Stimulated activated CD4-positive, alpha-beta T cell treated with anti-CD3 and anti-CD28 coated beads, TNF-alpha, amount 100 ng/mL, for 48 hours (primary cell): ENCODE measurements at places on chromosomes 6 and 20.

- DNase-seq = no peak
Observed at GRCh38 chr6:143290206-143290605, 160.3 kb downstream of the ADAT2 start.

DNA sequence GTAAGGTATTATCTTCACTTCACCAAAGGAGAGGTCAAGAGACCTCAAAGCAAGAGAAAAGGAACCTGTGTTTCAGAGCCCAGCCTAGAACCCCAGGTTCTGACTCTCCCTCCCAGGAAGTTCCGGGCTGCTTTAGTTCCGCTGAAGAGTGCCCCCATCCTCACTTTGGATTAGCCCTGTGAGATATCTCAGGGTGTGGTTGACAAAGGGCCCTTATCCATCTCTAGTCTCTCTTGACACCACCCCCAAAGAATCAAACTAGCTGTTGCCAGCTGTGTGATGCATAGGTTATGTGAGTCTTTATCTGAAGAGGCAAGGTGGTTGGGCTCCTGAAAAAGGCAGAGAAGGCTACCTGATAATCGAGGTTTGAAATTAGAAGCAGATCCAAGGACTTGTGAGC lies 20.6 kb downstream of the BRPF3 start:
- no peak for DNase-seq

DNA sequence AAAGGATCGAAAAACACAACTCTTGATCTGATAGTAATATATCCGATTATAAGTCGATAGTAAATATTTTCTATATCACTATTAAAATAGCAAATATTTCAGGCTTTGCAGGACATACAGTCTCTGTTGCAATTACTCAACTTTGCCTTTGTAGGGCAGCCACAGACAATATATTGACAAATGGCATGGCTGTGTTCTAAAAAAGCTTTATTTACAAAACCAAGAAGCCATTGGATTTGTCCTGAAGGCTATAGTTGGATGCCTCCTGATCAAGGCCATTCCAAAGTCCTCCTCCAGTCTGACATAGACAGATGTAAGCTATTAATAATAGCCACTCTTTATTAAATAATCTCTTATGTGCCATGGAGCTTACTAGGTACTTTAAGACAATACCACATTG lies 5.9 kb downstream of the OCSTAMP start:
- DNase-seq = no peak

DNA sequence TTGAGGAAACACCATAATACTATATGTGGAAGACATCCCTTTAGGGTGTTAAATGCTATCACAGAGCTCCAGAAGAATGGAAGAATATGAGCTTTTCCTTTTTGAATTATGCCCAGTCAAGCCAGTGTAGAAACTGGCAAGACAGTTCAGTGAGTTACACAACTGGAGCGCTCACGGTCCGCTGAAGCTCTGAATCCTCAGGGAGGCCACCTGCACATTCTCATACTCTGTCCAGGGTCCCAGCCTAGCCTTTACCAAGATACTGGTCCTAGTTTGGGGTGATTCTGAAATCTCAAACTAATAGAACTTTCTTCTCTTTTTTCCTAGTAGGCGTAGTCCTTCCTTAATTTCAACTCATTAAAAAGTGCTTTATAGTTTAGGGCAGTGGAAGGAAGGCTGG lies 51.3 kb downstream of the ALDH8A1 start:
- DNase-seq = no peak

DNA sequence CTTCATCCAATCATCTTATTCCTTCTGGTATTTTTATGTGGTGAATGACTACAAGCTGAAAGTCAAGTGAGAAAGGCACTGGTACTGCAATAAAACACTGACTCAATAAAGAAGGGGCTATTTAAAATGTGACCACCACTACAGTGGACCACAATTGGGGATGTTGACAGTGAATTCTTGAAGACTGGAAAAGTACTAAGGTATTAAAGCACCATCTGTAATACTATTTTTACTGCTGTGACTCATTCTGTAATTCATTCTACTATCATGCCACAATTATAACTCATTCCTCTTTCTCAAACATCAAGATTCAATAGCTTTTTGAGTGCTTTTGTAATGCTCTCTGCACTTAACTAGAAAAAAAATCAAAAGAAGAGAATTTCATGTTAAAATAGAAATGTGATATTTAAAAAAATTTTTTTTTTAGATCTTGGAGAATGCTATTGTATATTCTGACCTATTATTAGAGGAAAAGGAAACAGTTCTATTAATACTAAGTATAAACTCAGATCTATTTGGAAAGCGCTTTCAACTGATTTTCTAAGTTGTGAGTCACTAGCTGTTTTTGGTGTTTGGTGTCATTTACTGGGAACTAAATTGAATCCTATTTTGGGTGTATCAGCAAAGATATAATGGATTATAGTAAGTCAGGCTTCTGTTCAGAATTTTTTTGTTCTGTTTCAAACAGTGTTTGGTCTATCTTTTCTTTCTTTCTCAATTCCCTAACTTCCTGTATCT lies 104.7 kb upstream of the TMEM170B start:
- no peak for DNase-seq

DNA sequence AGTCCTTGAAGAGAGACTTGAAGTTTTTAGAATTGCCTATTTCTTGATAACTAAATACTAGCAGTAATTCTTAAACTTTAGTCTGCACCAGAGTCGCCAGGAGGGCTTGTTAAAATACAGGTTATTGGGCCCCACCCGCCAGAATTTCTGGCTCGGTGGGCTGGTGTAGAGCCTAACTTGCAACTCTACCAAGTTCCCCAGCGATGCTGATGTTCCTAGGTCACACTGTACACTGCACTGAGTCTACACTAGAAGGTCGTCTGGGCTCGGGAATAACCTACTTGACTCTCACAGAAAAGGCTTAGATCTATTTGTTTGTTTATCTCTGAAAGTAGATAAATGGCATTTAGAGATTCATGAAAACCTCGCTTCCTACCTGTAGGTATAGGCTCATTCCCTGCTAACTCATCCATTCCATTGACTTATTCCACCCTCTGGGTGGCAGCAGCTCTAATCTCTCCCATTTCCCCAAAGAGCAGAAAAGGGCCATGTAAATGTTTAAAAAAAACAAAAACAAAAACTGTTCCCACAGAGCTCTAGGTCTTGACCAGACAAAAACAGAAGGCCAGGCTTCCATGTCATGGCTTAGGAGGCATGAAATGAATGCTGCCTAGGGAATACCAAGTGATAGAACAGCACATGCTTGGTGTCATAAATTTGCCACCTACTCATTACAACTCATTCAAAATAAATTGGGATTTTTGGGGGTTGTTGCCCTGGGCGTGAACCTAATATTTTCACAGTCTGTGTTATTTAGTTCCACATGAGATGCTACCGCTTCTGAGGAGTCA lies 292.1 kb downstream of the ADGB start:
- no peak for DNase-seq

- DNase-seq = peak; percentile 70
Observed at GRCh38 chr6:31814677-31815024, 432 bp downstream of the HSPA1L start.

DNA sequence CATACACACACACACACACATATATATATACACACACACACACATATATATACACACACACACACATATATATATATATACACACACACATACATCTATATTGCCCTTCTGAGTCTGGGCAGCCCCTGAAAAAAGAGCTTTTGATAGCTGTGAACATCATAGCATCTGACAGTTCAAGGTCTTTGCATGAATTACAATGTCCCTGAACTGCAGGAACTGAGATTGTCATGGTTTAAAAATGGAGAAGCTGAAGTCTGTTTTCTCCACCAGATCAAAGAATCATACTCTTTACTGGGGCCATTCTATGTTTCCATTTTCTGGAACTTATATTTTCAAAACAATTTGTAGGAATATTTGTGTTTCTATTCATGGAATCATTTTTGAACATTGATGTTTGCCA lies 189.8 kb downstream of the ZDHHC14 start:
- no peak for DNase-seq

DNA sequence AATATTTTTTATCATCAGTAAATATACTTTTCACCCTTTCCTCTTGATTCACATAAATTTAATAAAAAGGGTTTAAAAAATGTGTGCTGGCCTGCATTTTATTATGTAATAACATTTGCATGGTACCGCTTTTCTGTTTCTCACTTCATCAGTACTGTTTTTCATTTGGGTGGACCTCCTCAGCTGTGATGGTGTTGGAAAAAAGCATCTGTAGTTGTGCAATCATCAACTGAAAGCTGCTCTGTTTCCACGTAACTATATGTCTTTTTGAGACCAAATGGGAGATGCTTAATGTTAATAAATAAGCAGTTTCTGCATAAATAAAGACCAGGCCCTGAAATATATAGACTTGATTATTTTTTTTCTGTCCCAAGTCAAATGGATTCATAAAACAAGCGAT lies 31.6 kb upstream of the CENPW start:
- DNase-seq = no peak

DNA sequence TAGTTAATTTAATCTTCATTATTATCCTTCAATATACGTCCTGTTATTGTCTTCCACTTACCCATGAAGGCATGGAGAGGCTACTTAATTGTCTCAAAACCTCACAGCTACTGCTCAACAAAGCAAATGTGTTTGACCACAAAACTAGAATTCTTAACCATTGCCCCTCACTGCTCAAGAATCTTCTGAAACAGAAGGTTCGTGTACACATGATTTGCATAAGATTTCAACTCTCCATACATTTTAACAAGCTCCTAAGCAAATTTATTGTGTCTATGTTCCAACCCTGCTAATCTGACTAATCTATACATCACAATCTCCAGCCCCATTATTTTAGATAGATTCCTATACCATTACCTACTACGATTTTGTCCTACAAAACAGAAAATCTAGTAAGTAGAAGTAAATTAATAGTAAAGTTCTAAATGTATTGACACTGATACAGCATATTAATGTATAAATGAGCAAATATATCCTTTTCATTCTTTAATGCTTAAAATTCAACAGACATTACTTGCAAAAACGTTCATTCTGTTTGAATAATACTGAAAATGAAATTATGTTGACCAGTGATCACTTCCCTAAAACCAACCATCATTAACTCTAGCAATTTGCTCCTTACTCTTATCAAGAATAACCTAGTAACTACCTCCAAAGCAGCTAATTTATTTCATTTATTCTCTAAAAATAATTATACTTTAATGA lies 89.7 kb upstream of the RNF217 start:
- no peak for DNase-seq

DNA sequence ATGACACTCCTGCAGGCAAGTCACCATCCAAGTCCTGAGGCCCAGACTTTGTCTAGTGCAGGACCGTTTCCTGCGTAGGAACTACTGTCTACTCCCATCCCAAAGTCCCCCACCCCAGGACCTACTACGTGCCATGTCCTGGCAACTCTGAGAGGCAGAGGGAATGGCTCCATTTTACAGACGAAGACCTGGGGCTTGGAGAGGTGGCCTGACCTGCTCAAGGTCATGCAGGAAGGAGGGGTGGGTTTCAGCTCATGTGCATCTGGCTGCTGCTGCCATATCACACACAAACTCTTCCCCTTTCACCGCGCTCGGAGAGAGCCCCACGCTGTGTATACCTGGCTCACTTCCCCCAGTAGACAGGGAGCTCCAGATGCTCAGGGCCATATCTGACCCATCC lies 1.2 kb upstream of the NOL4L start:
- no peak for DNase-seq

- no peak for DNase-seq
Observed at GRCh38 chr20:1450926-1451491, 15.6 kb downstream of the NSFL1C start.

GRCh38 chr6:6587696-6588063 lies 840 bp upstream of the LY86 start:
- DNase-seq = no peak

DNA sequence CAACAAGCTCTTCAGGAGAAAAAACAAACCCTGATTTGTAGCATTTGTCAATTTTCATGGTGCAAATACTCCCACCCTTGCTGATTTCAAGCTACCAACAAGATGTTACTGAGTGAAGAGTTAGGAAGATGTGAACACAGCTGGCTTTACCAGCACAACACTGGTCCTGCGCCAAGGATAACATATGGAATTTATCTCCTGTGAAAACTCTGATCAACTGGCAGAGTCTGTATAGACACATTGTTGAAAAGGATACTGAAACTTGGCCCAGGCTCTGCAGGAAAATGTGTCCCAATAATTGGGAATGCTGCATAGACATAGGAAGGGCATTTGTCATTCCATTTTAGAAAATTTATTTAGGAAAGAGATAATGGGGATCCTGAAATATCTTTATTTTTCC lies 29.0 kb downstream of the OTOR start:
- DNase-seq = no peak

GRCh38 chr20:4141291-4142240 lies 126.2 kb upstream of the RNF24 start:
- no peak for DNase-seq

DNA sequence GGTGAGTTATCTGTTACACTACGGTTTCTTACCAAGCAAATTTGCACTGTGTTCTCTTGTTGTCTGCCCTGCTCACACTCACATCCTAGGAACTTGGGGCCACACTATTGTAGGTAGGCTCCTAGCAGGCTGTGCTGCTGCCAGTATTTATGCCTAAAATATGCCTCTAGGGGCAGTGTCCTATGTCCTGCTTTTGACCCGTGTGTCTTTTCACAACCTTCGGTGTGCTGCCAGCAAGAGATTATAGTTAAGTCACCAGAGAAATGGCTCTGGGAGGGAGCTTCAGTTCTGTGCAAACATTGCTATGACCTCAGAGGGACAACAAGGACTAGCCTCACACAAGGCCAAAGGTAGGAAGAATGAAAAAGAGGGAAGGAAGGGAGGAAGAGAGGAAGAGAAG lies 8.9 kb upstream of the TAAR5 start:
- no peak for DNase-seq

DNA sequence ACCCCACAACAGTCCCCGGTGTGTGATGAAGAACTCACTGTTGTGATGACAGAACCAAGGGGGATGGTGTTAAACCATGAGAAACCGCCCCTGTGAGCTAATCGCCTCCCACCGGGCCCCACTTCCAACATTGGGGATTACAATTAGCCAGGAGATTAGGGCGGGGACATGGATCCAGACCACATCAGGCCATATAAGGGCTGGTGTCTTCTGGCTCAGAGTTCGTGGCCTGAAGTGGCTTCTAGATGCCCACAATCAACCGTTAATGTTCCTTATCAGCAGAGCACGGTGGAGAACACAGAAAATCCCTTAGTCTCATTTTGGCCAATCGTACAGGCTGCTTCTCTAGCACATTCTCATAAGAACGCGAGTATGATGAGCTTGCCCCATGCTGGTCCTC lies 10.9 kb upstream of the MAS1 start:
- DNase-seq = no peak

DNA sequence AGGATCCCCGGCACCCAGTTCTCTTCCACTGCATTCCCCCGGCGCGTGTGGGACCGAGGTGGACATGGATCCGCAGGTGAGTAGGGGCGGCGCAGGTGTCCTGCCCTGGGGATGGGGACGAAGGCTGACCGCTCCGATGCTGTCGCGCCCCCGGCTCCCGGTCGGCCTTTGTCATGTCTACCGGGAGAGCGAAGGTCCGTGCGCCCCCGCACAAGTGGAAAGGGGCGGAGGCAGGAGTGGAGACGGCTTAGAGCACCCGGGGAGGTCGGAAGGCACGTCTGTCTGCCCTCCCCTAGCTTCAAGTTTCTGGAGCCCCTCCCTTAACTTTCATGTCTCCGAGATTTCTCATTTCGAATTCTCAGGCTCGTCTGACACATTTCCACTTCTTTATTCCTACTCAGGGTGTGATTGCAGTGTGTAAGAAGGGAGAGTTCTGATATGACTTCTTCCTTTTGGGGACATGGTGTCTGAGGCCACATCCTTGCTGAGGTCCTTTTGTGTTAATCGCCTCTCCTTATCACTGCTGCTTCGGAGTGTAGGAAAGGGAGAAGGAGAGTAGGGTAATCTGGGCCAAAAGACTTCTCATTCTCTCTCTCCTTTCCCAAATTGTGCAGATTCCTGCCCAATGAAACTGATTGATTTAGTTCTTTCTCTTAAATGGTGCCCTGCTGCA lies 435 bp downstream of the KIFC1 start:
- peak; percentile 46 for DNase-seq
